ENCODE measurements at places on chromosomes 3 and 15.

GRCh38 chr3:99342383-99342782 lies 296.0 kb upstream of the COL8A1 start:
- no peak for DNase-seq

DNA sequence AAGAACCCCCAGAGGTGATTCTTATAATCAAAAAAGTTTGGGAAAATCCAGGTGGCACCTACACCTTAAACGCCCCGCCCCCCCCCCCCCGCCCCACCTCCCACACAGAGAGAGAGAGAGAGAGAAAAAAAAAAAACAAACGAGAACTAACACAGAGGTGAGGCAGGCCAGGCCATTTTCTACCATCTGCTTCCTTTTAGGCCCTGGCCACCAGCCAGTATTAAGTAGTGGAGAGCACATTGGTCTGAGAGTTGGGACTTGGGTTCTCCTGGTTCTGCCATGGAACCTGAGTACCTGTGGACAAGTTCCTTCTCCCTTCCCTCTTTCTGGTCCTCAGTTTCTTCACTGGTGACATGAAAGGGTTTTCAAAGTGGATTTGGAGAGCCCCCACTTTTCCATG lies 60.6 kb downstream of the SLC6A11 start:
- DNase-seq: no peak

DNA sequence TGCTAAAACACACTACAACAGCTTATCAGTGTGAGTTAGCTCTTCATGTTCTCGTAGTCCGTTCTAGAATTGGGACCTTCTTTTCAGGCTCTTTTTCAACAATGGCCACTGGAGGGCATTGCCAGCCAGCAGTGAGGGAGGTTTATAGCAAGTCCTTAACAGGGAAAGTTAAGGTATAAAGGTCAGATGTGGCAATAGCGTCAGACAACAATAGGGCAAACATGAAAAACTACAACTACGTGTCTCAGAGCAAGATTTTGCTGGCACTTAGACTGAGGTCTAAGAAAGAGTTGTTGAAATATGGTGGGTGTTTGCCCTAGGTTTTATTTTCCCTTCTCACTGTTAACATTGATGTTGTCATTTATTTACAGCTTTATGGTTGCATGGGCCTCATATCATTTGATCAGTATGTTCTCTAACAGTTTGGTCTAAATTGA lies 161.4 kb downstream of the GMNC start:
- peak; percentile 41 for DNase-seq

DNA sequence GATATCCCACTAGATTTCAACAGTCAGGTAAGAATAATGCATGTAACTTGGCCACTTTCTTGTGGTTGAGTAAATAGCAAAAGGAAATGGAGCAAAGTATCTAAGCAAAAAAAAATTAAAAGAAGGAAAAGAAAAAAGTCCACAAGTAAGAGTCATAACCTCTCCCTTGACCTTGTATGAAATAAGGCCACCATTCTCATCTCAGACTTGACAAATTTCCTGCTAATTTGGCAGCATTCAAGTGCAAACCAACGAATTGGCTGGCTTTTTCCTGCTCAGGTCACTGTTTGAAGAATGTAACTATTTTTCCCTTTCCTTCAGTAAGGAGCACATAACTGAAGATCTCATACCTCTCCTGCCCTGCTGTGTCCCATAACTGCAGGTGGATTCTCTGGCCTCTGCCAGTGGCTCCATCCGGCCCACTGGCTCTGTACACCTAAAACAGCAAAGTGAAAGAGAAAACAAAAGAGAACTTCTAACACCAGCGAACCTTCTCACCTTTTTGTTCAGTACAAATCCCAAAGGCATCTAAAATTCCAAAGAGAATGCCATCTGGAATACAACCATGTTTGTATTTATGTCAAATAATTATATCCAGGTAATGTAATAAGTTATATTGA lies 33.4 kb upstream of the RSL24D1 start:
- peak; percentile 61 for DNase-seq

GRCh38 chr3:29374226-29374625 lies 93.4 kb downstream of the RBMS3 start:
- no peak for DNase-seq

DNA sequence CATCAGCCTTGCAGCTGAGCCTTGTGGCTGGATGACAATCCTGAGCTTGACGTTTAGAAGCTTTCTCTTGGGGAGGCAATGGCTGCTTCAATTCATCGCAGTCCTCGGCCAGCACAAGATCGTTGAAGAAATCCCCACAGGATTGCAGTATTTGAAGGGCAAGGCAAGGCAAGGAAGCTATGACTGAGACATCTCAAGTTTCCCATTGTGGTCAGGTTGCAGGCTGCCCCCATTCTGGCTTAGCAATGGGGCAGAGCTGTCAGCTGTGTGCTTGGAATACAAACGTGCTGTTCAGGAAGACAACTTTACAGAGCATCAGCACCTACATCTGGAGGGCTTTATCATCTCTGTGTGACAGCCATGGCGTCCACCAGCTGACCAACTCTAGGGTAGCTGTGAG lies 275.9 kb upstream of the TBL1XR1 start:
- peak; percentile 58 for DNase-seq

DNA sequence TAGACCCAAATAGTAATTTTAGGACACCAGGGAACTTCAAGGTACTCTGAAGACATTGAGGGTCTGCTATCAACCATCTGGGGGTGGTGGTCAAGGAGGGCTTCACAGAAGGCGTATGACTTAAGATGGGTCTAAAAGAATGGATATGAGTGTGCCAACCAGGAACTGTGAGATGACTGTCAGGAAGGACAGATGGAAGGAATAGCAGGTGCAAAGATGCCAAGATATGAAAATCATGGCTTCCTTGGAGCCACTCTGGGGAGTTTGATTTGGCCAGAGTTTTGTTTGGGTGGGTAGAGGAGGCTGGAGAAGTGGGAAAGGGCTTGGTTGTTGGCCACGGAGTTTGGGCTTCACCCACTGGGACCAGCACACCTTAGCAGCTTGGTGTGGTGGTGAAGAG lies 21.2 kb downstream of the CDCP1 start:
- no peak for DNase-seq

DNA sequence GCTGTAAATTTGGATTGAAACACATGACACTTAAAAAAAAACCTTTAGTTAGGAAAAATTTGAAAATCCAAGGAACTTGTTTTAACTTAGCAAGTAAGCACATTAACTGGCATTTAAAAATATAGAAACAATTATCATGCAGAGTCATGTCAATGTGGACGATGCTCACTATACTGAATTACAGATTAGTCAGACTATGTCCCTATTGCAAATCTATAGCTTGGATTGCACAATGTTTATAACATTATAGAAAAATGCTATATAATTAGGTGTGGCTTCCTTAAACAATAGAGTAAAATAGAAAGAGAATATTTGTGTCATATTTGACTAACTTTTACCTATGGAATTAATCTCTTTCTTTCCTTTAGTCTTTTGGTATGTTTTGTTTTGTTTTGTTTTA lies 48.4 kb upstream of the TUSC7 start:
- no peak for DNase-seq

DNA sequence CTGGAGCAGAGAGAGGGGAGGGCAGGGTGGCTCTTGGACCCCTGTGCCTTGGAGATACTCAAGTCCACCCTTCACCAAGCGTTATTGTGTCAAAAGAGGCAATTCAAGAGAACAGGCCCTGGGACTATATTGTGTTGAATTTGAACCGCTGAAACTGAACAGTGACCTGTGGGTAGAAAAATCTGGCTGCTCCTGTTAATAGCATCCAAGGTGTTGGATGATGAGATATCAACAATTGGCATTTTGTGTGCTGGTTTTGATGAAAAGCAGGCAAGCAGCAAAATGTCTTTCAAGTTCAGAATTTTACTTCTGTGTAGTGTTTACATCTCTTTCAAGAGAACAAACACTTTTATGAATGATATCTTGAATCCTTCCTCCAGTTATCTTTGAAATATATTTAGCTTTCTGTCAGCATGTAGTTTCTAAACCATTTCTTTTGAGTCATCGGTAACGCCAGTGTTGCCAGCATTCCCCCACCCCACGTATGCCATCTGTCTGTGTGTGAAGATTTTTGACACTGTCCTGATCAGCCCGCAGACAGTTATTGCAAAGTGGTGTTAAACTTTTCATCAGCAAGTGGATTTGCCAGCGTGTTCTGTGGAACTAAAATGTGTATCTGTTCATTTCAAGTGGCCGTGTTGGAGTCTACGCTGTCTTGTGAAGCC lies 34.8 kb downstream of the PDHB start:
- no peak for DNase-seq

DNA sequence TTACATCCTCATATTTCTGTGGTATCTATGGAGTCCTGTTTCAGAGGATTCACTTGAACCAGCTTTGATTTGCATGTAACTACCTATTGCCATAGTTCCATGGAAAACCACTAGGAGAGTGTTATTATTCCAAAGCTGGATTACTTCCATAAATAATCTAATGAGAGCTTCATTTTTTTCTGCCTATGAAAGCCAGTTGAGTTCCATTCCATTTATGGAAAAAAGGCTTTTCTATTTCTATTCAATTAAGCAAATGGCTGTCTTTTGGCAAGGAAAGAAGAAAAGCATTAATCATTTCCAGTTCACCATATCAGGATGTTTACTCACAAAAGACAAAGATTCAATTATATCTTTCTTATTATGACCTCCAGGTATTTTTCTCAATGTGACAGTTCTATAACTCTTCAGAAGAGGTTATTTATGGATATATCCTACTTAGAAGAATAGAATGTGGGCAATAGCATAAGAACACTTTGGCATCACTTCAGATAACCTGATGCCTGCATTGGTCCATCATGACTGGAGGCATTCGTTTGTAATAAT lies 259.9 kb upstream of the ZPLD1 start:
- no peak for DNase-seq

- no peak for DNase-seq
Measured at GRCh38 chr3:194937882-194938321, 252.2 kb downstream of the FAM43A start.

- DNase-seq: no peak
Measured at GRCh38 chr15:80570553-80570952, 124.6 kb upstream of the ABHD17C start.

DNA sequence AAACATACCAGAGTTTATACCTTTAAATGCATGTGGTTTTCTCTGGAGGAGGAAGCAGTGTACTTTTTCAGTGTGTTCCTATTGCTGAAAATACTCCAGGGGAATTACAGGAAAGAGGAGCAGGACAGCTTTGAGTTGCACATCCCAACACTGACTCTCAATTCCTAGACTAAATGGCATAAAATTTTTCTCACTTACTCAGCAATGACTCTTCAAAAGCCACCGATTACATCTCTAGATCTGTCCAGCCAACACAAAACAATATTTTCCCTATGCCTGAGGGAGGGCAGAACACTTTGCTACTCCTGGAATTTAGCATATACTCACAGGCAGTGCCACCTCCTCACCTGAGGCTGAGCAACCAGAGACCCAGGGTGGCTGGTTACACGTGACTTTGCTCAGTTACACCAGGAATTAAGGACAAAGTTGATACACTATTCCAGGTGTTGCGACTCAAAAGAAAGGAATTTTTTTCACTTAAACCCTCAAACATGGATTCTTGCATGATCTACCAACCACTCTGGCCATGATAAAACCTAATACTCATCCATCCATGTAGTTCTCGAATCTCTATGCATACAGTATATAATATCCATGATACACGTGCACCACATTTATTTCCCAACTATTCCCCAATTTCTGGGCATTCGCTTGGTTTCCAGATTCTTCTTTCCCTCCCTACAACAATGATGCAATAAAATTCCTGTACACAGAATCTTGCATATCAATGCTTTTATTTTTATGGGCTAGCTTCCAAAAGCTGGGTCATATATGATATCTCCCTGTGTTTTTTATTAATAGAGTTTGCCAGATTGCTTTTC lies 194.6 kb downstream of the THRB start:
- peak; percentile 81 for DNase-seq

- no peak for DNase-seq
Measured at GRCh38 chr15:58154769-58155168, 16.6 kb downstream of the AQP9 start.

DNA sequence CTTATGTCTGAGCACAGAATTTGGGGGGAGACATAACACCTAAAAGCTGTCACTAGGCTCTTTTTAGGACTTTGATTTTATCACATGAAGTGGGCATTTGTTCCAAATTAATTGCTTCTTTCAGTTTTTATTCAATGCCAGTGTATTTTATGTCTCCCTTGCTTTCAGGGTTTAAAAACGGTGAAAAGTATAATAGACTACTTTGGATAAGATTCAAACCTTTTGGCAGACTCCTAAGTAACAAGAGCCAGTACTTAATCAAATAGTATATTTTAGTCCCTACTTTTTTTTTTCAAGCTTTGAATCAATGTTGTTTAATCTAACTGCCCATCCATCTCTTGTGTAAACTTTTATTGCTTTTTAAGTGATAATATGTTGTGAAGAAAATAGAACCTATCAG lies 847.2 kb upstream of the DPPA4 start:
- no peak for DNase-seq

DNA sequence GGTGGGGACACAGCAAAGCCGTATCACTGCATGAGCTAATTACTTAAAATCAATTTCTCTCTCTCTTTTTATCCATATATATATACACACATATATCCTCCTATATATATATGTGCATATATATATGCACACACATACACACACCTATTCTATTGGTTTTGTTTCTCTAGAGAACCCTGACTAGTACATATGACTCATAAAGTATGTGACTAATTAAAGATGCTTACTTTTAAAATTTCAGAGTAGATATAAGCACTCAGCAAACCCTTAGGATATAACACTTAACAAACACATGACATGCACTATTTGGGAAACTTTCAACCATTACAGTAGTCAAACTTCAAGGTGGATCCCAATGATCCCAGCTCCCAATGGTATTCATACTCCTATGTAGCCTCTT lies 732.6 kb downstream of the ROBO2 start:
- DNase-seq: no peak

DNA sequence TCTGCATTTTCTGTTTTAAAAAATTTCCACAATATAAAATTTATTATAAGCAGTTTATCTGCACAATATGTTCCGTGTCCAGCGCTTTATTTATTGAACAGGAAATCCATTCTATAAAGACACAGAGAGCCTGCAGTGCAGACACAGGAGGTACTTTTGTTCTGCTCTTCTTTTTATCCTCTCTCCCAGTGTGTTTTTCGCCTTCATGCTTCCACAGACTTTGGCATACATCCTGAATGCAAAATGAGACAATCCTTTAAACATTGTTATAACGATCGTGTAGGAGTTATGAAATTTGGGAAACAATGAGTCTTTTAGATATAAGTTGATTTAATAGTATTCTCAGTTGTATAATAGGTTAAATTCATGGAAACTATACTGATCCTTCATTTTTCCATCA lies 749.2 kb downstream of the NAALADL2 start:
- DNase-seq: no peak

- no peak for DNase-seq
Measured at GRCh38 chr15:67741308-67741707, 84.0 kb upstream of the SKOR1 start.

- no peak for DNase-seq
Measured at GRCh38 chr3:173761161-173761560, 363.6 kb downstream of the NLGN1 start.

DNA sequence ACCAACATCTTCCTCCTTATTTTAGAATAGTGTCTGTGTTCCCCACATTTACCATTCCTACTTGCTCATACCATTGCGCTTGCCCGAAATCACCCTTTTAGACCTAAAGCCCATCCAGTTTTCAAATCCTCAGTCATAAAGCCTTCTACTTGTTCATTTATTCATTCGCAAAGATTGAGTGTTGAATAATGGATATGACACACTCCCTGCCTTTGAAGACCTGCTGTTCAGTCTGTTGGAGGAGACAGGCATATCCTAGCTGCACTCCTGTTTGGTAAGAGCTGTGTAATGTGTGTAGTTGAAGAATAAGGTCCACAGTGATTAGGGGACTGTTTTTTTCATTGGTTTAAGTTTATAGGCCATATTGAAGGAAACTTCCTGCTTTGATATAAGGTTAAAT lies 1.7 kb downstream of the CNOT10 start:
- no peak for DNase-seq

All from iris pigment epithelial cell (primary cell).